ENCODE measurements at places on chromosomes 7 and 10.

DNA sequence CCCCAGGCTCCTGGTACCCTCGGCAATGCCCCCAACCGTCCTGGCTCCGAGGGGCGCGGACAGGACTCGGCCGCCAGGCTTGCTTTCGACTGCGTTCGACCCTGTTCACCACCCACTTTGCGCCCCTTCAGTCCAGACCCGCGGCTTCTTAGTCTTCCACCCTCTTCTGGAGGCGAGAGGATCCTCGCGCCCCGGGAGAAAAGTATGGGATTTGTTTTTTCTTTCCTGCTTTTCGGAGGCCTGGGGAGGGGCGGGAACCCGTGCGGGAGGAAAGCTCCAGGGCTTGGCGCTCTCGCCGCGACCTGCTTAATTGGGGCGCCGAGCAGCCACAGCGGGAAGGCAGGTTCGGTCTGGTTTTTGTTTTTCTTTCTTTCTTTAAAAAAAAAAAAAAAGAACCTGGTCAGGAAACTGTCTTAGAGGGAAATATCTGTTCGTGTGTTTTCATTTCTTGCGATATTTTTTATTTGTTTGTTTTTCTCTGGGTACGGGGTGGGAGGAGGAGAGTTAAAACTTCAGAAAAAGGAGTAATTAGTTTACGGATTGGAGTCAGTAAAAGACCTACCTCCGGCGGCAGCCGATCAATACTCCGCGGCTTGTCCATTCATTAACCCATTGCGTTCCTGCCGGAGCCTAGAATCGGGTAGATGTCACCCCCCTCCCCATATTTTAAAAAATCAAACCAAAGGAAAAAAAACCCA is 1.6 kb downstream of the EMX2 start:
- DNase-seq: no peak

- DNase-seq: no peak
Measured at GRCh38 chr7:42151309-42151708, 85.7 kb downstream of the GLI3 start.

DNA sequence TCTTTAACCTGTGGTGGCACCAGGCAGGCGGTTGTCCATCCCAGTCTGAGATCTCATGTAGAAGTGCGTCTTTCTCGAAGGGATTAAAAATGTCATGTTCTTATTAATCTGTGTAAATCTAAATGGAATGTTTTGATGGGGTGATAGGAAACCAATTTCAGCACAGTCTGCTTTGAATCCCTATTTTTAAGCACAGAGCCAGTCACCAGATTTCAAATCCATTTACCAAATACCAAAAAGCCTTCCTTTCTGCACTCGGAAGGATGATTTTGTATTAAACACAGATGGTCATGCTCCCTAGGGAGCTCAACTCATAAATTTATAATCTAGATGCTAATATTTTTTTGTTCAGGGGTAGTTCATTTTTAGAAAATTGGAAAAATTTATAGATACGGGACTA is 160.6 kb upstream of the AOAH start:
- no peak for DNase-seq

- DNase-seq: no peak
Measured at GRCh38 chr10:3465406-3465891, 292.9 kb upstream of the PITRM1 start.

DNA sequence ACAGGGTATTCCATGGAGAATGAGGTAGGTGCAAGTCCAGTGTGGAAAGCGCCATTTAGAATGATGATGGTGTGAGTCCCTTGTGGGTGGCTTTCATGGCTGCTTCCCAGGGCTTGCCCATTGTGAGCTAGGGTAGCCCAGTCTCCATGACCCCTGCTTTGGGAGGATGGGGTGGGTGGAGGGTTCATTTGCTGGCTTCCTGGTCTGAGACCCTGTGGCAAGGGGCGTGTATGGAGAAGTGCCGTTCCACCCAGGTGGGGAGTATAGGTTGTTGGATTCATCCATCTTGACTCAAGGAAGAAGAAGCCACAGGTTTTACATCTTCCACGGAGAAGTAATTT is 27.7 kb downstream of the CCM2 start:
- DNase-seq: no peak

GRCh38 chr7:66170309-66171231 is 34.6 kb upstream of the TPST1 start:
- DNase-seq: no peak

DNA sequence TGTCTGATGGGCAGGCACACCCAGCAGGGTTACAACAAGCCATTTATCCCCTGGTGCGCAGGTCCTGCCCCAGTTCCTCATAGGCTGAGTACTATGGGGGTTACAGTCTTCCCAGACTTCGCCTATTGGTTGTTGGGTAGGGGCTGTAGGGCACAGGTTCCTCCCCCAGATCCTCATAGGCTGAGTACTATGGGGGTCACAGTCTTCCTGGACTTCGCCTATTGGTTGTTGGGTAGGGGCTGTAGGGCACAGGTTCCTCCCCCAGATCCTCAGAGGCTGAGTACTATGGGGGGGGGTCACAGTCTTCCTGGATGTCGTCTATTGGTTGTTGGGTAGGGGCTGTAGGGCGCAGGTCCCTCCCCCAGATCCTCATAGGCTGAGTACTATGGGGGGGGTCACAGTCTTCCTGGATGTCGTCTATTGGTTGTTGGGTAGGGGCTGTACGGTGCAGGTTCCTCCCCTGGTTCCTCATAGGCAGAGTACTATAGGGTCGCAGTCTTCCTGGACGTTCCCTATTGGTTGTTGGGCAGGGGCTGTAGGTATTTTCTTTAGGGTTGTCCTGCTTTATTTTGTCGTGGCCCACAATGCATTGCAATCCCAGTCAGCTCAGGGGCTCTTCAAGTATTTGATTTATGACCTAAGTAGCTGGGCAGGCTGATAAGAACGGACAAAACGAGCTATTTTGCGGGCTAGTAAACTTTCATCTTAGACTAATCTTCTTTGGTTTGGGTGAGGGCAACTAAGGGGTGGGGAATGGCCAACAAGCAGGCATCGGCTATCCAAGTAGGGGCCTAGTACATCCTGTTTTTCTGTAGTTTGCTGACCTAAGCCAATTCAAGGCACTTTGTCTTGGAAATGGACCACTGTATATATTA is 3.4 kb downstream of the LRRC27 start:
- no peak for DNase-seq

DNA sequence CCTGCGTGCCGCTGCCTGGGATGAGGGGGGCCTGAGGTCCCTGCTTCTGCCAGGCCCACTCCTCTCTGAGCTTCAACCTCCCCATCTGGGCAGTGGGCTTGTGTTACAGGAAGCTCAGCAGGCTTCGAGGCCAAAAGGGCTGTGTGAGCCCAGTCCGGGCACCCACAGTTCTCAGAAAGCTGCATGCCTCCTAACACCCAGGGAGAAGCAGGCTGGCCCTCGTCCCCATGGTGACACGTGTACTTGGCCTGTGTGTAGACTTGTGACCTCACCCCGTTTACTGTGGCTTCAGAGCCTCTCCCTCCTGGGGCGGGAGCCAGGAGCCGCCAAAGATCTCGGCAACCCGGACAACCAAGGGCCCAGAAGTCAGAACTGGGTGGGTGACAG is 2.2 kb upstream of the GRIFIN start:
- DNase-seq: no peak

- DNase-seq: no peak
Measured at GRCh38 chr7:101106386-101106785, 20.5 kb upstream of the SERPINE1 start.

DNA sequence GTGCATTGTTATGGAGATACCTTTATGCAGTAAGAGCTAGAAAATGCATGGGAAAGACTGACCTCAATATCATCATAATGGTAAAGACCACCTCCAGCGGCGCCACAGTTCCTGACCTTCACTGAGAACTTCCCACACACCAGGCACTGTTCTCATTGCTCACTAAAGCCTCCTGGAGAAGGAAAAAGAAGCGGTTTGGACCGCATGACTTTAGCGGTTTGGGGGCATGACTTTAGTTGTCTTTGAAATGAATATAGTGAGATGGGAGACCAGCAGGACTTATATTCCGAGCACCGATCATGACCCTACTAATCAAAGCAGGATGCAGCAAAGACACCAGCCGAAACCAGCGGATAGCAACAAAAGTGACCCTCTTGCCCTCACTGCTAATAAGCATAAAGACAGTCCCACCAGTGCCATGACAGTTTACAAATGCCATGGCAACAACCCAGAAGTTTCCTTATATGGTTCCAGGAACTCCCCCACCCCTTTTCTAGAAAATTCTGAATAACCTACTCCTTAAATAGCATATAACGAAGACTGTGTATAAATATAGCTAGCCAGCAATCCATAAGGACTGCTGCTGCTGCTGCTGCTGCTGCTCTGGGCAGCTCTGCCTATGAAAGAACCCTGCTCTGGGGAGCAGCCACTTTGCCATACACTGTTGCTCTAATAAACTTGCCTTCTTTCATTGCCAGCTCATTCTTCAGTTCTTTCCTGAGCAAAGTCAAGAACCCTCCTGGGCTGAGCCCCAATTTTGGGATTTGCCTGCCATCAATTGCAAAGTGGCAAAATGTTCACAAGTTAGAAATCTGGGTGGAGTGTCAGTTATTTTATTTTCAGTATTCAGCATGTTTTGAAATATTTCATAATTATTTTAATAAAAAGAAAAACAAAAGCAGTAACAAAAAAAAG is 694.1 kb downstream of the SUGCT start:
- no peak for DNase-seq

GRCh38 chr7:42234736-42235135 is 2.3 kb downstream of the GLI3 start:
- no peak for DNase-seq

DNA sequence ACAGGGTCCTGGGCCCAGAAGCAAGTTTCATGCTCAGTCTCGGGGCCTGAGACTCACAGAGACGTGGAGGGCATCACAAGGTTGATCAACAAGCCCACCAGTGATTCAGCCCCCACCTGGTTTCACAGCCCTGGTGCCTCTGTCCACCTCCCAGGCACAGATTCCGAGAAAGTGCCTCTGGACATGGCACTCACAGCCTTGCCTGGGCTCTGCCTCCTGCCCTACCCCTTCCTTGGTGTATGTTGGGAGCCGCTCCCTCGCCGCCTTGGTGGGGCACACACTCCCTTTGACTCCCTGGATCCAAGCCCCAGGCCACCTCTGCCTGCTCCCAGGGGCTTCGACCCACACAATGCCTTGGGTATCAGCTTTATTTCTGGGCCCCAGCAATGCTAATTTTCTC is 200.8 kb upstream of the PPP2R2D start:
- DNase-seq: no peak

DNA sequence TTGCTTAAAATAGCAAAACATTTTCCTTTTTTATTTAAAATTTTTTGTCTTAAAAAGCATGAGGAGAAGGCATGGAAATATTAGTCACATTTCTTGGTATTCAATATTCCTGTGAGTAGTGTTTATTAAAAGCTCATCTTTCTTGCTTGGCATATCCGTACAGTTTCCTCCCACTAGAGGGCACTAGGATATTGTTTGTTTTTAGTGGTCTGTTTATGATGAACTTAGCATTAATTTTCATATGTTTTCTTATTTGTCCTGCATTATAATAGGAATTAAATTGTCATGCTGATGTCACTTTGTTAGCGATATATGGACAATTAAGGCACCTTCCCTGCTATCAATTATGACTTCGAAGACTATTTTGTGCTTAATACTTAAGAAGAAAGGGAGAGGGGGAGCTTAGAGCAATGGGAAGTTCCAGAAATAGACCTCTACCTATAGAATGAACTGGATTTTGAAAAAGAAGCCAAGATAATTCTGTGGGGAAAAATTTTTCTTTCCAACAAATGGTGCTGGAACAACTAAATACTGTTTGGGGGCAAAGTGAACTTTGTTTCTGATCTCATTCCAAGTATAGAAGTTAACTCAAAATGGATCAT is 91.0 kb upstream of the STRIP2 start:
- DNase-seq: peak; percentile 52

GRCh38 chr7:94382132-94382531 is 12.6 kb upstream of the COL1A2 start:
- no peak for DNase-seq

Data from NCI-H2081 (cell line).